ENCODE measurements at places on chromosomes 16 and 17.

DNA sequence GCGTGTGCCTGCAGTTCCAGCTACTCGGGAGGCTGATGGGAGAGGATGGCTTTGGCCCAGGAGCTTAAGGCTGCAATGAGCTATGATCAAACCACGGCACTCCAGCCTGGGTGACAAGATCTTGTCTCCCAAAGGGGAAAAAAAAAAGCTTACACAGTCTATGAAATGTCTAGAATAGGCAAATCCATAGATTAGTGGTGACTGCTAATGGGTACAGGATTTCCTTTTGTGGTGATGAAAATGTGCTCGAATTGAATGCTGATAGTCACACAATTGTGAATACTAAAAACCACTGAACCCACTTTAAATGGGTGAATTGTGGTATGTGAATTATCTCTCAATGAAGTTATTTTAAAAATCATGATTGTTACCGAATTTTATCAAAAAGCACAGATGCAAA, 14.9 kb downstream of the USP7 start:
- DNase-seq = no peak

DNA sequence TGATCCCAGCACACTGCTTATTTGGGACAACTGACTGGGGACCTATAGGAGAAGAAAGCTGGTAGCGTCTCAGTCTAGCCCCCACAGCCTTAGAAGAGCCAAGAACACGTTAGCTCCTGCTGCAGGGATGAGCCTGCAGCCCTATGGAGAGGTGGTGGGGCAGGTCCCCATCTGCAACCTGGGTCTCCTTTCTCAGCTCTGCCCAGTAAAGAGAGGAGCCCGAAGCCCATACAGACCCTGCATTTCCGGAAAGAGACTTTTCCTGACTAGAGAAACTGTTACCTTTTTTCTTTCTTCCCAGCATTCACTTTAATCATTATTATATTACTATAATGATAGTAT, 788 bp downstream of the METTL22 start:
- no peak for DNase-seq

DNA sequence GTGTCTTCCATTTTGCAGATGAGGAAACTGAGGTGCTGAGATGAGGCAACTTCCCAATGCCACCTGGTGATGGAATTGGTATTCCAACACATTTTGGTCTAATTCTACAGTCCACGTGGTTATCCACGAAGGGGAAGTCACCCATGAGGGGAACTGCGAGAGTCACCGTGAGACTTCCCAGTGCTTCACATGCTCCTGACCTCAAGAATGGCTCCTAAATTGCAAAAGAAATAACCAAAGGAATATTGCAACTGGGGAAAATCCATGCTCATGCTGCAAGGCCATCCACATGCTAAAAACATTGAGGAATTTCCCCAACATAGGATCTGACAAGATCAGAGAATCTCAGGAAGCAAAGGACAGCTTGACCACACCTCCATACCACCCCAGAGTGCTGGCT, 153.9 kb downstream of the HS3ST3B1 start:
- DNase-seq = no peak

GRCh38 chr16:68335175-68335574, 24.4 kb downstream of the PRMT7 start:
- DNase-seq = no peak

DNA sequence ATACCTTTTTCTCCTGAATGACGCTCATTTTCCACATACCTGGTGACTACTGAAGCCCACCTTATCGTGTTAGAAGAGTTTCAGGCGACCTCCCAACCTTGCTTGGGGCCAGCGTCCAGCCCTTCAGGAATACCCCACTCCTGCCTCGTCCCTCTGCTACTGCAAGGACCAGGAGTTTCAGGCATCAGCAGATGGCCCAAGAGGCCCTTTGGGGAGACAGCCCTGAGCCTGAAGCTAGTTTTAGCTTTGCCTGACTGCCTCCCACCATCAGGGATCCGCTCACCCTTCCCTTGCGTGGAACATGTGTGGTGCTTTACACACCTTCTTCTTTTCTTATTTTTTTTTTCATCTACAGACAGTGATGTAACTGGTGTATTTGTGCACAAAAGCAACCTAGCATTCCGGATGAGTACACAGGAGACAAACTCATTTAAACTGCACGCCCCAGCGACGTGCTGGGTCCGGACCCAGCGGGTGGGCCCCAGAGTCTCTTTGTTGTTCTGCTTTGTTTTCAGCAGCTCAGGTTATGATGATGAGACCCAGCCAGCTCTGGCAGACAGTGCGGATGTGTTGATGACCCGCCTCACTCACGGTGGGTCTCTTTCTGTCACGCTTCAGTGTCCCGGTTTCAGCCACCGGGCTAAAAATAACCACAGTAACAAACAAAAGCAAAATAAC, 242.4 kb downstream of the C16orf95 start:
- DNase-seq = no peak

- DNase-seq = no peak
These were observed 13.3 kb upstream of the FZD2 start for GRCh38 chr17:44543905-44544523.

GRCh38 chr16:82628088-82628423, 1.3 kb downstream of the CDH13 start:
- DNase-seq = no peak

GRCh38 chr16:72278301-72278700, 106.3 kb upstream of the PMFBP1 start:
- DNase-seq = no peak

GRCh38 chr16:69469807-69470561, 45.6 kb downstream of the CYB5B start:
- DNase-seq = no peak

DNA sequence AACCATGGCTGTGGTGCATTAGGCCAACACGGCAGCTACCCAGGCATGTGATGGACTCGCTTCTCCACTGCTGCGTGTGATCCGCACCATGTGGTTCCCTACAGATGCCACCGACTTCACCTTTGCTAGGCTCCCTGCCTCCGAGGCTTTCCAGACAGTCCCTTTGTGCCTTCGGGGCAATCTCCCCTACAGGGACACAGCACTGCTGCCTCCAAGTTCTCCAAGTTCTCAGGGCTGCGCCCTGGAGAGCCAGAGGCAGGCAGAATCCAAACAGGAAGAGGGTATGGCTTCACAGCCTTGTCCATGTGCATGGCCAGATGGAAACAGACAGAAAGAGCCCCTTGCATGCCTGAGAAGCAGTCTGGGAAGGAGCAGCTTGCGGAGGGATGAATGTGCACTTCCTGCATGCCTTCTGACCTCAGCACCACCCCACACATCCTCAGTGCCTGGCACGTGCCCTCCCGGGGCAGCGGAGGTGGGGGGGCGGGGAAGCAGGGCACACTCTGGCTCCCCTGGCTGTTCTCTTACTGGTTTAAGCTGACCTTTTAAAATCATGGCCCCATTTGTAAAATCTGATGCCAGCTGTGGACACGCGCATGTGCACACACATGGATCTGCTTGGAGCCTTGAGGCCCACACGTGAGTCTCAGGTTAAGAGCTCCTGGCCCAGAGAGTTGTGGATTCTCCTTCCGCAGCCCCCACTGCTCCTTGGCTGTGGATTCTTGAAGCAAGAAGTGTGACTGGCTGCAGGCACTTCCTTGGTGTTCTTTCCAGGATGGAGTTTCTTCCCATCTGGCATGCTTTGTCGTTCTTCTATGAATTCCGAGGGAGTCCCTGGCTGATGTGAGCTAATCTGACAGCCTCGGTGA, 55.3 kb upstream of the MTSS2 start:
- DNase-seq = no peak

GRCh38 chr16:54939510-54940278, 9.0 kb downstream of the IRX5 start:
- no peak for DNase-seq

- no peak for DNase-seq
These were observed 7.5 kb upstream of the ITGB3 start for GRCh38 chr17:47246120-47246519.

DNA sequence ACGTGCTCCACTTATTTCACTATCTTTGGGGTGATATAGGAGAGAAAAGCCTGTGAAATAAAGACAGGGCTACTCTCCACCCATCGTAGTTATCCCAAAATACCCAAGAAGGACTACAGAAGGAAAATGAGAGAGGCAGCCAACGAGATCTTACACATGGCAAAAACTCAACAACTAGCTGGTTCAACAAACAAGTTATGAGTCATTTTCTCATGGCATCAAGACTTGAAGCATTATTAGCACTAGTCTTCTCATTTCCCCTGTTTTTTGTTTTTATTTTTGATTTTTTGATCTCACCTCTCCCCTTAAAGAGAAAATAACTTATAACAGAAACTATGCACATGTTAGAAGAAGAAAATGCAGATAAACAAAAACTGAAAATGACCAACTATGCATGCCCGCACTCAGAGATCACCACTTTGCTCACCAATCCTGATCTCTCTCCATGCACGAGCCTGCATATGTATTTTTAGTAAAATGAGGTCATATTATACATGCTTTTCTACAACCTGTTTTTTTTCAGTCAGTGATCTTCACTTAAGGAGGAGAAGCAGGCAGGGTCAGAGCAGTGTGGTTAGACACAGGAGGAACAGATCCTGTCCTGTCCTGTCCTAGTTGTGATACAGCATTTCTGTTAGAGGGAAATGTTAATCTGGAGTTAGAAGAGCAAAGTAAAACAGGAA, 22.8 kb downstream of the FAM117A start:
- no peak for DNase-seq

DNA sequence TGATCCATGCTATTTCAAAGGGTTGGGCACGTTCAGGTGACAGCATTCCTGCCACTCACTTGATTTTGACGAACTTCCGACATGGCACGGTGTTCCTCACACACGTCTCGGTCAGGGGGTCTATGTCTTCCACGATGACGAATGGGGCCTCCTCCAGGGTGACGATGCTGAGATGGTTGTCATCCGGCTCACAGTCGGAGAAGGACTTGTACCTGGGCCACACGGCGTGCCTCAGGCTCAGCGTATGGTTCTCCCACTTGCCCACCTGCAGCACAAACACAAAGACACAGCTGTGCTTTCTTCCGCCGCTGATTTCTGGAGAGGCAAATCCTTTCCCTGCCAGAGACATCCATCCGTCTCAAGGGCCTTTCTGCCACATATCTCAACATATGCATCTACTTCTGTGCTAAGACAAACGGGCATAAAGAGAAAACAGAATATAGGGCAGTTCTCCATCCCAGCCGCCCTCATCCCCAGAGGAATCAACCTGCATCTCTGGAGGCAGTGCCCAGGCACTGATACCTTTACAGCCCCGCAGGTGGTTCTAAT, 332.5 kb downstream of the GRIN2A start:
- DNase-seq = no peak

- no peak for DNase-seq
These were observed 216.4 kb upstream of the DYNLRB2 start for GRCh38 chr16:80324371-80324770.

DNA sequence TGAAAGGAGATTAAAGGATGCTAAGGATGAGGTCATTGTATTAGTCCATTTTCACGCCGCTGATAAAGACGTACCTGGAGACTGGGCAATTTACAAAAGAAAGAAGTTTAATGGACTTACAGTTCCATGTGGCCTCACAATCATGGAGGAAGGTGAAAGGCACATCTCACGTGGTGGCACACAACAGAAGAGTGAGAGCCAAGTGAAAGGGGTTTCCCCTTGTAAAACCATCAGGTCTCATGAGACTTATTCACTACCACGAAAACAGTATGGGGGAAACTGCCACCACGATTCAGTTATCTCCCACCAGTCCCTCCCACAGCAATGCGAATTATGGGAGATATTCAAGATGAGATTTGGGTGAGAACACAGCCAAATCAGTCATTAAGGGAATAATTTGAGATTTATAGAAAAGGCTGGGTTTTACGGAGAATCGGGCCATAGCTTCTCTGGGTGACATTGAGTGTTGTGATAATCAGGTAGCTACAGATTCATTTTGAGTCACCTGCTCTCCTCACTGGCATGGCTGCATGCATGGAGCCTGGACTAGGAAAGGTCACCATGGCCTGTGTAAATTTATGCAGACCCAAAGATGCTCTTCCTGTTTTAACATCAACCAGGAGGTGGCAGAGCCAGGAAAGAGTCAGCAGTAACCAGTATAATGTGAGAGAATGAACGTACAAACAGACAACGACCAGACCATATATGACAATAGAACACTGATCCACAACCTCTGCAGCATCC, 40.5 kb upstream of the DYNLRB2 start:
- DNase-seq = no peak

GRCh38 chr16:14302031-14302398, 230.9 kb downstream of the MRTFB start:
- no peak for DNase-seq

GRCh38 chr17:7226721-7227710, 7.3 kb downstream of the ACADVL start:
- DNase-seq = no peak

- no peak for DNase-seq
These were observed 84.0 kb downstream of the ABR start for GRCh38 chr17:1095853-1096173.

- DNase-seq = no peak
These were observed 16.1 kb upstream of the NAGS start for GRCh38 chr17:43988301-43988700.

DNA sequence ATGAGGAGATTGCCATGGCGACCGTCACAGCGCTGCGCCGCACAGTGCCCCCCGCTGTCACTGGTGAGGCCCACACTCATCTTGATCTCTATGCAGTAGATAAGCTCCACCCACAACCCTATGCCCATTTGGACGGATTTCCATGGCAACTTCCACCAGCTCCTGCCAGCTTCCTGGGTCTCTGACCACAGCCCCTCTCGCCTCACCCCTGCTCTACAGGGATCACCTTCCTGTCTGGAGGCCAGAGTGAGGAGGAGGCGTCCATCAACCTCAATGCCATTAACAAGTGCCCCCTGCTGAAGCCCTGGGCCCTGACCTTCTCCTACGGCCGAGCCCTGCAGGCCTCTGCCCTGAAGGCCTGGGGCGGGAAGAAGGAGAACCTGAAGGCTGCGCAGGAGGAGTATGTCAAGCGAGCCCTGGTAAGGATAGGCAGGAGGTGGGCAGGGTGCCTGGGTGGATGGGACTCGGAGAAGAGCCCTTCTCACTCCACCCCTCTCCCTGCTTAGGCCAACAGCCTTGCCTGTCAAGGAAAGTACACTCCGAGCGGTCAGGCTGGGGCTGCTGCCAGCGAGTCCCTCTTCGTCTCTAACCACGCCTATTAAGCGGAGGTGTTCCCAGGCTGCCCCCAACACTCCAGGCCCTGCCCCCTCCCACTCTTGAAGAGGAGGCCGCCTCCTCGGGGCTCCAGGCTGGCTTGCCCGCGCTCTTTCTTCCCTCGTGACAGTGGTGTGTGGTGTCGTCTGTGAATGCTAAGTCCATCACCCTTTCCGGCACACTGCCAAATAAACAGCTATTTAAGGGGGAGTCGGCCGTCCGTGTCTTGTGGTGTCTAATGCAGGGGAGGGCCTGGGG, 4.3 kb downstream of the ALDOA start:
- DNase-seq = no peak

Data from stimulated activated CD8-positive, alpha-beta memory T cell treated with anti-CD3 and anti-CD28 coated beads, Interleukin-7, amount 100 ng/mL, for 24 hours (primary cell).